ENCODE measurements at places on chromosomes 16 and 17.

GRCh38 chr16:2085669-2086068 lies 37.9 kb downstream of the TSC2 start:
- DNase-seq = peak; percentile 40

DNA sequence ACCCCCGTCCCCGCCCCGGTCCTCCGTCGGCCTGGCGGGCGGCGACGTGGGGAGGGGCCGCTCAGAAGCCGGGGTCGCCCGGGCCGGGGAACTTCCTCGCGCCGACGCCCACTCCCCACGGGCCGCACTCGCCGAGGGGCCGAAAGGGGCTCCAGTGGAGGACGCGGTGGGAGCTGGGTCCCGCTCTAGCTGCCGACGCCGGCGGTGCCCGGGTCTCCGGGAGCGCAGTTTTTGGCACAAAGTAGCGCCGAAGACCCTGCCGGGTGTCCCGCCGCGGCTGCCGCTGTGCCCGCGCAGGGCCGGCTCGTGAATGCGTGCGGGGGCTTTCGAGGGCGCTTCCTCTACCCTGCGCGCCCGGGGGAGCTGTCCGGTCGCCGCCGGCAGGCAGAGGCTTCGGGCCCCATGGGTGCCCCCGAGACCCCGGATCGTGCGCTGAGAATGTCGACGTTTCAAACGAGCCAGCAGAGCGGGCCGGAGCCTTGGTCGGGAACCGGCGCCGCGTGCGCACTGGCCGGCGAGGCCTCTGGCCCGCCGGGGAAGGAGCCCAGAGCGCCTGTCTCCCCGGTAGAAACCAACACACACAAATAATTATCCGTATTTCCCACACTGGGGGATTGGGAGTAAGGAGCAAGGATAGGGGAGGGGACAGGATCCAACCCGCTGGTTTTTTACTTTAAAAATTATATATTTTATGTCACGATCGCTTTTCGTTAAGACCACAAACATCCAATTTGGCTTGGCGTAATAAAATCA lies 46.6 kb upstream of the SLC38A10 start:
- DNase-seq = no peak

GRCh38 chr16:35687781-35688180 lies 2228.4 kb downstream of the TP53TG3F start:
- no peak for DNase-seq

GRCh38 chr17:63309021-63309420 lies 137.1 kb downstream of the CYB561 start:
- DNase-seq = peak; percentile 20

GRCh38 chr17:39115135-39115534 lies 36.3 kb downstream of the PLXDC1 start:
- peak; percentile 60 for DNase-seq

DNA sequence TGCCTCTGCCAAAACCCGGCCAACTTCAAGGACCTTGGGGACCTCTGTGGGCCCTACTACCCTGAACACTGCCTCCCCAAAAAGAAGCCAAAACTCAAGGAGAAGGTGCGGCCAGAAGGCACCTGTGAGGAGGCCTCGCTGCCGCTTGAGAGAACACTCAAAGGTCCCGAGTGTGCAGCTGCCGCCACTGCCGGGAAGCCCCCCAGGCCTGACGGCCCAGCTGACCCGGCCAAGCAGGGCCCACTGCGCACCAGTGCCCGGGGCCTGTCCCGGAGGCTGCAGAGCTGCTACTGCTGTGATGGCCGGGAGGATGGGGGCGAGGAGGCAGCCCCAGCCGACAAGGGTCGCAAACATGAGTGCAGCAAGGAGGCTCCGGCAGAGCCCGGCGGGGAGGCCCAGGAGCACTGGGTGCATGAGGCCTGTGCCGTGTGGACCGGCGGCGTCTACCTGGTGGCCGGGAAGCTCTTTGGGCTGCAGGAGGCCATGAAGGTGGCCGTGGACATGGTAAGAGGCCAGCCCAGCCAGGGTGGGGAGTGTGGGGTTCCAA lies 38.7 kb downstream of the SREBF1 start:
- DNase-seq = no peak

DNA sequence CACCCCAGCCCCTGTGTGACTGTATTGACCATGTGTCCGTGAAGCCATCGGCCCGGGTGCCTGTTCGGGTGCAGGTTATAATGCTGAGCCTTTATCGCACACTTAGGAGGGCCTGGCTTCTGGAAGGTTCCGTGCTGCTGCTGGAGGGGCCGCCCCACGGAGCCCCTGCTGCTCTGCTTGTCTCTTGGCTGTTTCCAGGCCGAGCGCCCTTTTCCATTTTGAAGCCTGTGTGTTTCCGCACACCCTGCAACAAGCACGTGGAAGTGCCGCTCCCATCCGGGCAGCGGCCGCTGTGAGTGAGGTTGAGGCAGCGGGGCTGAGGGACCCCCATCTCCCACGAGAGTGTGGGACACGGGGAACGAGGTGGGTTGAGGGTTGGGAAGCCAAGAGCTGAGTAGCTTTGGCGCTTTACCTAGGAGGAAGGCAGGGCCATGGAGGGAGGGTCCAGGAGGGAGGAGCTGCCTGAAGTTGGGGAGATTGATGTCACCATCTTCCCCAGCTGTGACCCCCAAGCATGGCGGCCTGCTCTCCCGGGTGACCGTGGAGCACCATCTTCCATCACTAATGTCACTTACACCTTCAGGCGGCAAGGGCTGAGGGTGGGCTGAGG lies 200.1 kb upstream of the GSE1 start:
- DNase-seq = no peak
